Stimulated activated CD4-positive, alpha-beta T cell treated with anti-CD3 and anti-CD28 coated beads, Interleukin-12 subunit alpha, Interleukin-12 subunit beta, amount 100 ng/mL, for 4 hours (primary cell): ENCODE measurements at places on chromosomes 11 and 22.

DNA sequence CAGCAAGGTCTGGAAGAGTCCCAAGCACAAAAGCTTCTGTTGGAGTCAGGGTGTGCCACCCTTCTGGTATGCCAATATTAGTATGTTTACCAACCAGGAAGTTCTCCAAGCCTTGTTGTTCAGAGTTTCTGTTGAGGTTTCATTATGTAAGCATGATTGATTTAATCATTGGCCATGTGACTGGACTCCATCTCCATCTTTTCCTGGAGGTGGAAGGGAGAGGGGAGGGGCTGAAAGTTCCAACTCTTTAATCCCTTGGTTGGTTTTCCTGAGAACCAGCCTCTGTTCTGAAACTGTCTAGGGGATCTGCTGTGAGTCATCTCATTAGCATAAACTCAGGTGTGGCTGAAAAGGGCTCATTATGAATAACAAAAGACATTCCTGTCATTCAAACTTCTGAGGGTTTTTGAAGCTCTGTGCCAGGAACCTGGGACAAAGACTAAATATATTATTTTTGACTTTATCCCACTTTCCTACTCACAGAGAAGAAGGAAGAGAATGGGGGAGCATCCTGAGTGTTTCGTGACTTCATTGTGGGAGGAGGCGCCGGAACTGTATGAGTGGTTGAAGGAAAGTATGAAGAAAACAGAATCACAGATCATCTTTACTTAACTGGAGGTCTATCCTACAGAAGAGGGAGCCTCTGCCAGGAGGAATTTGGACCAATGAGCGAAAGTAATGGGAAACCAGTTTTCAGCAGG, 138.2 kb downstream of the NECTIN1 start:
- DNase-seq = no peak

DNA sequence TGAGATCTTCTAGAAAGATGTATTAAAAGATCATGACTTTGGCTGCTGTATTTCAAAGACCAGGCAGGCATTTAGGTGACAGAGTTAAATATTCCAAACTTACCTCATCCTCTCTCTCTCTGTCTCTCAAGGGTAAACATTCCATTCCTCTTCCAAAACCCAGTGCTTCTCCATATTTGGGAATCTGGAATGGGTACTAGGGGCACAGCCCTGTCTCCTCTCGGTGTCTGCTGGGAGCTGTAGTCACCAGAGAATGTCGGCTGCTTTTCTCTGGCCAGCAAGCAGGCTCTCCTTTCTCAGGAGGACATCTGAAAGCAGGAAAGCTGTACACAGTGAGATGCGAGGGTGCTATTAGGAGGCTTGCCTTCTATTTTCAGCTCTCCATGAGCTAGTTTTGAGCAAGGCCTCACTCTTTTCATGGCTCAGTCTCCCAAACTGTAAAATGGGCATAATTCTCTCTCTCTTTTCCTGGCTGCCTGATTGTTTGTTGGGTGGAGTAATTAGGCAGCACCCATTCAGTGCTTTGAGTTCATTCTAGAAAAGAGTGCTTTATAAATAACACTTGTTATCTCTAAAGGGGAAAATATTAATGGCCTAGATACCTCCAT, 9.3 kb upstream of the PEX26 start:
- no peak for DNase-seq

DNA sequence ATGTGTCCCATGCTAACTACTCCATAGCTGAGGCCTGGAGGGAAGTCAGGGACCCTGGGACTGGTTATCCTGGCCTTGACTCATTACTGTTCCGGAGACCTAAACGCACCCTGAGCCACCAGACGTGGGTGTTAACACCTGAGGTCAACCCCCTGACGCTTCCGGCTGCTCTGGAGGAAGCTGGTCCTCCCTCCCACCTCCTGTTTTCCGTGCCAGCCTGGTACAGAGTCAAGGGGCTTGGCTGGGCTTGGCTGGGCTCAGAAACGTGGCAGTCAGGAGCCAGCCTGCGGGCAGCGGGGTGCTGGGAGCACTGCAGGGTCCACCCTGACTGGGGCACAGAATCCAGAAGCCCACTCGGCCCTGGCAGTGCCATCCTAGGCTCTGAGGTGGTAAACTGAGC, 2.6 kb downstream of the TMPRSS4 start:
- DNase-seq = no peak

GRCh38 chr22:22932512-22932941, 44.9 kb downstream of the IGLL5 start:
- DNase-seq = no peak

GRCh38 chr11:66523611-66524010, 13.2 kb downstream of the BBS1 start:
- DNase-seq = no peak

DNA sequence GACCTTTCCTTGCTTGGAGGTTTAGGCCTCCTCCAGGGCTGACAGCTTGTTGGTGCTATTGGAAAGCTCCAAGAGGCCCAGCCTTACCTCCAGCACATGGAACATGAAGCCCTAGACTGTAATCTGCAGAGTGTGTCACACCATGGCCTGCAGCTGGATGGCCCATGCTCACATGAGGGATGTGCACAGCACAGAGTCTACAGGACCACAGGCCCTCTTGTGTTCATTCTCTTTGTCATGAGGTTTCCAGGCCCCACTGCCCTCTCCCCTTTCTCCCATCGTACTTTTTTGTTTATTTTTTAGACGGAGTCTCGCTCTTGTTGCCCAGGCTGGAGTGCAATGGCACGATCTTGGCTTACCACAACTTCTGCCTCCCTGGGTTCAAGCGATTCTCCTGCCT, 10.0 kb downstream of the FADS1 start:
- no peak for DNase-seq

- DNase-seq = no peak
Observed at GRCh38 chr22:27724157-27724556, 77.4 kb downstream of the MN1 start.

DNA sequence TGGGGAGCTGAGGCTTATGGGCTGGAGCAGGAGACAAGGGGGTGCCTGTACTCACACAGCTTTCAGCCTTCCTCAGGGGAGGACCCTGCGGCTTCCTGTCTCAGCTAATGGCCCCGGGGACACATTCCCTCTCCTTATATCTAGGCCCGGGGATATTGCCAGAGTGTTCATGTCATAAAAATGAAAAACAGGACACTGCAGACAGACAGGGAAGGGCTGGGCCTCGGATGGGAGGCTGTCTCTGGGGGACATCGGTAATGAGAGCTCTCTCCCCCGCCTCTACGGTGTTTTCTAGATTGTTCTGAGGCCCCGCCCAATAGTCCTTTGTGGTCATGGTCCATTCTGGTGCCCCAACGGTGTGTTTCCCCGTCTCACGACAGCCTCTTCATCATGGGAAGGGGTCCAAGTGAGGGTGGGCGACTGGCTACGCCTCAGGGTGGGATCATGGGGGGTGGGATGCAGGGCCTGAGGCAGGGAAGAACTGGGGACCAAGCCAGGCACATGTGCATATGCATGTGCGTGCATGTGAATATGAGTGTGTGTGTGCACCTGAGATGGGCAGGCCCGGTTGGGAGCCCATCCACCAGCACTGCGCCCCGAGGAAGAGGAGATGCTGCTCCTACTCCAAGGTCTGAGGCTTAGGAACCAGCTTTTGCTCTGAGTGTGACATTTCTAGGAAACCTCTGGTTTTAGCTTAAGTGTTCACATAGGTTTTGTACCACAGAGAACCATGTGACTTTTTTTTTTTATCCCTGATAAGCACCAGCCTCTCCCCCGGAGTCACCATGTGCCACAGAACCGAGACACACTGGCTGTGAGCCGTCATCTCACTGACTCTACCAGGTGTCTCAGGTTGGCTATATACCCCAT, 5.3 kb downstream of the ARVCF start:
- DNase-seq = no peak

DNA sequence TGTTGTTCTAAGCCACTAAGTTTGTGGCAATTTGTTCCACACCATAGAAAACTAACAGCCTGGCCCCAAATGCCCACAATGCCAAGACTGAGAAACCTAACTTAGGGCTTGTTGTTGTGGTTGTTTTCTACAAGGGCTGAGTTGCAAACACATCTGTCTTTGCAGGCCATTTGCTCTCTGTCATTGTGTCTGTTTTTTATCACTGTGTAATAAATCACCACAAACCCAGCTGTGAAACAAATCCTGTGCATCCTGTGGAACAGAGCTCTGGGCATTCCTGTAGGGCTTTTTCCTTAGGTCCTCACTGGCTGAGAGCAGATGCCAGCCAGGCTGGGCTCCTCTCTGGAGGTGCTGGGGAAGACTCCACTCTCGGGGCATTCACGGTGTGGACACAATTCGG, 15.7 kb upstream of the SYT8 start:
- DNase-seq = no peak

GRCh38 chr11:118139578-118139977, 13.0 kb downstream of the SCN4B start:
- no peak for DNase-seq

- no peak for DNase-seq
Observed at GRCh38 chr11:85805387-85805786, 5.6 kb downstream of the SYTL2 start.

DNA sequence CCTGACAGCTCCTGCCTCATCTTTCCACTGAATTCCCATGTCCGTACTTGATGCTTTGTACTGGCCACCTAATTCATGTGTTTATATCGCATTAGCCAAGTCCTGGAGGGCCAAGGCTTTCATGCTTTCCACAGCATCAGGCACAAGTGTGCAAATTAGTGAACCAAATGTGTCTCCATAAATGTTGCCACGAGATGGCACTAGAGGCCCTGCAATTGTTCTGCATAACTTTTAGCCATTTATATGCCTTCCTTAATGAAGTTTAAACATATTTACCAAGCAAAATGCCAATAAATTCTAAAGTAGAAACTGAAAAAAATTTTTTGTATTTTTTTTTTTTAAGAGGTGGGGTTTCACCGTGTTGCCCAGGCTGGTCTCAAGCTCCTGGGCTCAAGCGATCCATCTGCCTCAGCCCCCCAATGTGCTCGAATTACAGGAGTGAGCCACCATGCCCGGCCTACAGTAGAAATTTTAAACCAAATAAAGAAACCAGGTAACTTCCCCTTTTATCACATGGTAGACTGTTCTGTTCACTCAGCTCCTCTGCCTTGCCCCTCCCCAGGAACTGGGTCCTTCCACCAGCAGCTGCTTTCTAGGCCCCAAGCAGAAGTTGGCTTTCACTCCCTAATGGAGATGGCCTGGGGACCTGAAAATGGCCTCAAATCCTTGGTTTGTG, 20.8 kb upstream of the IL18BP start:
- peak; percentile 23 for DNase-seq

DNA sequence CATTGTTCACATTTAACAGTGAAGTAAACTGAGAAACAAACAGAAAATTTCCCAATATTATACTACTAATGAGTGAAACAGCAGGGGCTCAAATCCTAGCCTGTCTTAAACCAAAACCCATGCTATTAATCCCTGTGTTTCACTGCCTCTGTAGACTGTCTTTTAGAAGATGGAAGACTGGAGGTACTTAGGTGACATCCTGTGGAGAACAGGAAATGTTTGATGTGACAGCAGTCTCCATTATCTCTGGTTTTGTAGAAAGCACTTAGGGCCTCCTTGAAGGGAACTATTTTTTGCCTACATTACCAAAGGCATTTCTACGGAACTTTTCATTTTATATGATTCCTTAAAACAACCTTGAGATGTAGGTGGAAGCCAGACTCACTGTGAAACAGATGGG, 288.1 kb upstream of the SORL1-AS1 start:
- no peak for DNase-seq

DNA sequence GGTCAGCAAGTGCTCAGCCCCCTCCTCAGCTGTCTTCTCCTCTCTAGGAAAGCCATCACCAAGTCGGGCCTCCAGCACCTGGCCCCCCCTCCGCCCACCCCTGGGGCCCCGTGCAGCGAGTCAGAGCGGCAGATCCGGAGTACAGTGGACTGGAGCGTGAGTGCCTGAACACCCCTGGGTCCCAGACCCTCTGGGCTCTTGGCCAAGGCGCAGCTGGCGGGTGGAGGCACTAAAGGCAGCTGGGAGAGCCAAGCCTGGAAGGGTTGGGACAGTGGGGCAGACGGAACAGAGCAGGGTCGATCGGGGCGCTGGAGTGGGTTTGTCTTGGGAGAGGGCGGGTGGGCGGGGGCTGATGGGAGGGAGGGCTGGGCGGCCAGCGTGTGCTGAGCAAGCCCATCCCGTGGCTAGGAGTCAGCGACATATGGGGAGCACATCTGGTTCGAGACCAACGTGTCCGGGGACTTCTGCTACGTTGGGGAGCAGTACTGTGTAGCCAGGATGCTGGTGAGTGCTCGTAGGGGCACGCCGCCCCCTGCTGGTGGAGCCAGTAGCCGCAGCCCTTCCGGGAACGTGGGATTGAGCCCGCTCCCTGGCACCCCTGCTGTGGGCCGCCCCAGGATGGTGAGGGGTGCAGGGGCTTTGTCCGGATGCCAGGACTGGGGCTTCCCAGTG, 14.1 kb upstream of the MDK start:
- peak; percentile 74 for DNase-seq

DNA sequence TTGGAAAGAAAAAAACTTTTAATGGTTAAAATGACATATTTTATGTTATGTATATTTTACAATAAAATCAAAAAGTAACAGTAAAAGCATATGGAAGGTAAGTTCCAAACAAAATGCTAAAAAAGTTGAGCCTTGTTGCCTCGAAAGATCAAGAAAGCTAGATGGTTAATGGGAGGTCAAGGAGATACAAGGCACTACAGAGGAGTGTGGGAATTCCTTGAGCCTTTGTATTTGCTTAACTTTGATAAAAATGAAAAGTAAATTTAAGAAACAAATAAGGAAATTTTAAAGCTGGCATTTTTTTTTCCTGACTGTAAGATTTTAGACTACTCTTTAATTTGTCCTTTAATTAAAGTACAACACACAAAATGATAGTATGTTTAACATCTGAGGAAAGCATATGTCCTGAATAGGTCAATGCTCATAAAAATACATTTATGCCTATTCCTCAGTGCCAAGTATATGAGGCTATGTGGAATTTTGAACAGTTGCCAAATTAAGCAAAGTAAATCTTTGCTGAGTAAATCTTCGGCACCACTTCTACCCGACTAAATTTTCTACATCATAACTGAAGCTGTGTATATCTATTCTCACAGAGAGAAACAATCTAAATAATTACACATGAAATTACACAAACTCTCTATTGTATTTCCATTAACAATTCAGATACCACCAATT, 108.8 kb downstream of the TTC28 start:
- no peak for DNase-seq

GRCh38 chr11:128448200-128448886, 139.0 kb downstream of the ETS1 start:
- DNase-seq = no peak

DNA sequence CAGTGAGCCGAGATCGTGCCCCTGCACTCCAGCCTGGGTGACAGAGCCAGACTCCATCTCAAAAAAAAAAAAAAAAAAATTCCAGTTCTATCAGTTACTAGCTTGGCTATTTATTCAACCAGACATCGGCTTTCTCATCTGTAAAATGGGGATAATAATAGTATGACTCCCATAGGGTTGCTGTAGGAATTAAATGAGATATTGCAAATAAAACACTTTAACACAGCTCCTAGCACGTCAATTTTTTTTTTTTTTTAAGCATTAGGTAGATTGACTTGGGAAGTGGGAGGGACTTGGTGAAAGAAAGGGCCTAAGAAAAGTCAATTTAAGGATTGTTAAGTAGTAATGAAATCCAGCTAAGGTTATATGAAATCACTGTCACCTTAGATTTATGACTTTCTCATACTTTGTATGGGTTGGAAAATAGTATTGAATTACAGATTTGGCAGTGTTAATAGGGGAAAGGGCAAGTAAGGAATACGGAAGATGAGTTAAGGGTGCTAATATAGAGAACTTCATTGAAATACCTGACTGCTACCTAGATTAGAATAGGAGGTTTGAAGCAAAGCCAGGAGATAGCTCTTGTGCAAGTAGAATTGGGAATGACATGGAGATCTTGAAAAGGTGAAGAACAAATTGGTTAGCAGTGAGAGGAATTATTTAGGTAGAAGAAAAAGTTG, 28.8 kb downstream of the BIRC2 start:
- DNase-seq = no peak

- no peak for DNase-seq
Observed at GRCh38 chr11:93192163-93192562, 5.6 kb downstream of the SLC36A4 start.
